ENCODE measurements at places on chromosomes 3 and 15. TPM values are rescaled to one million over a fixed set of nuclear protein-coding genes. Genes with fewer than 3 reads are reported as not detected.

LRRC58 gene
- 37.6 TPM for total RNA-seq

GRCh38 chr15:31147456-31147855 lies 45.9 kb upstream of the TRPM1 start:
- no peaks in the 10 kb centered on the region for H3K36me3 ChIP-seq
- no peaks in the 10 kb centered on the region for H3K27me3 ChIP-seq
- no peaks in the 10 kb centered on the region for H3K4me1 ChIP-seq

DNA sequence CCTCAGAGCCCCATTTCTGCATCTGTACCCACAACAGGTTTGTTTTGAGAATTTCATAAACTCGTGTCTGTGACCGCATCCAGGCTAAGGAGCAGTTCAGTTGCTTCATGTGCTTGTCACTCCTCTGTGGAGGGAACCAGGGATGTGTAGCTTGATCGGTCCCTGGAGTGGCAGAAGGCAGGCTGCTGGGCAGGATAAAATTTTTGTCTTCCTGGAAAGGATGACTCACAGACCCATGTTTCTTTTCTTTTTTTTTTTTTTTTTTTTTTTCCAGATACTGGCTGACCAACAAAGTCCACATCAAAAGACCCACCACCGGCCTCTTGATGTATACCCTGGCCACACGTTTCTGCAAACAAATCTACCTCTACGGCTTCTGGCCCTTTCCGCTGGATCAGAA lies 70.1 kb downstream of the ST8SIA2 start:
- H3K4me3 ChIP-seq = no peak overlapping the region
- H3K27me3 ChIP-seq = no peaks in the 10 kb centered on the region
- no peak for DNase-seq
- H3K4me1 ChIP-seq = no peaks in the 10 kb centered on the region
- H3K36me3 ChIP-seq = no peaks in the 10 kb centered on the region
- no peak overlapping the region for H3K27ac ChIP-seq

COL6A5 gene
- not detected for total RNA-seq

GLDN gene
- total RNA-seq = not detected
